CD4-positive, alpha-beta memory T cell (primary cell): ENCODE measurements at places on chromosomes 7 and 10.

DNA sequence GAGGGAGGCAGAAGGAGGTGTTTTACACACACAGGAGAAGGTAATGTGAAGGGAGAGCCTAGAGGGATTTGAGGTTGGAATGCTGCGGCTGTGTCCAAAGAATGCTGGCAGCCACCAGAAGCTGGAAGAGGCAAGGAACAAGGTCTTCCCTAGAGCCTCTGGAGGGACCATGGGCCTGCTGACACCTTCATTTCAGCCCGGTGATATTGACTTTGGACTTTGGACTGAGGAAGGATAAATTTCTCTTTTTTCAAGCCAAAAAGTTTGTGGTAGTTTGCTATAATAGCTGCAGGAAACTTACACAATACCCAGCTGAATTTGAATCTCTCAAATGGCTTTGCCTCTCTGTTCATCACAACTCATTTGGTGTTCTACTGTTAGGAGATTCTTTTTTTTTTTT is 34.6 kb downstream of the UBN2 start:
- DNase-seq: no peak

DNA sequence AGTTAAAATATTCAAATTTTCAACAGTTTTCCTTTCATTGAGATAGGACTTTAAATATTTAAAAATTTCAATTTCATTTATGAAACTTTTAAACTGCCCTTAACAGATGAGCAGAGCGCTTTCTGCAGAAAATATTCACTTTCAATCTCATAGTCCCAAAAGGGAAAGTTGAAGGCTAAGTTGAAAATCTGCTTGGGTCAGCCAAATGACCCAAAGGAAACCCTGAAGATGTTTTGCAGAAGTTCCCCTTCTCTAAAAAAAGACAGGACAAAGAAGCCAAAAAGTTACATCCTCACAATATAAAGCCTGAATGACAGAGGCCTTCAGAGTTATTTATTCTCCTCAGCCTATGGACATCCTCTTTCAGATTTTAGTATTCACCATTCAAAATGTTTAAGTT is 17.6 kb upstream of the SCIN start:
- no peak for DNase-seq

GRCh38 chr10:93921338-93921737 is 27.6 kb downstream of the SLC35G1 start:
- peak; percentile 10 for DNase-seq

GRCh38 chr7:12754179-12754578 is 66.7 kb downstream of the ARL4A start:
- DNase-seq: no peak

DNA sequence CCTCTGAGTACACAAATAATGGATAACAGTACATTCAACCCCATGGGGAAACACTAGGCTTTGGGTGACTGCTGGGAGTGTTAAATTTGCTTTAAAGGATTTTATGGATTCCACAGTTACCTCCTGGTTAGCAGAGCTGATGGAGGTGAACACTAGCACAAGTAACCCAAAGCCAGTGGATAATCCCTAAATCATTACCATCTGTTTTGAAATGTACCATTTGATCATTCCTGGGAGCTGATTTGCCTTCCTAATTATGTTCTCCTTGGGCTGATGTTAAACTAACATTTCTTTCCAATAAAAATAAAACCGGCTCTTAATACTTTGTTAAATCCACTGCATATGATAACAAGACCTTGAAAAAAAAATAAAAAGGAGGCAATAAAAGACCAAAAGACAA is 493.9 kb downstream of the PLXNA4 start:
- DNase-seq: no peak

DNA sequence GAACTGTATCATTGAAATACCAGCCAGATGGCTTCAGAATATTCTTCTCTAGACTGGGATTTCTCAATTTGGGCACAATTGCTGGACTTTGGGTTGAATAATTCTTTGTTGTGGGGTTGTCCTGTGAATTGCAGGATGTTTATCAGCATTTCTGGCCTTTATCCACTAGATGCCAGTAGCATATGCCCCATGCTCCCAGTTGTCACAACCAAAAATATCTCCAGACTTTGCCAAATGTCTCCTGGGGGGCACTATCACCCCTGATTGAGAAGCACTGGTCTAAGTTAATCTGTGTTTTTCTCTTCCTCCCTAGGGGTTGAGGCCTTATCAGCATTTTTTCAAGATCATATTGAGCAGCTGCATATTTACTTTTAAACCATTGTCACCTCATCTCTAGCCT is 204.9 kb upstream of the SP8 start:
- DNase-seq: no peak

DNA sequence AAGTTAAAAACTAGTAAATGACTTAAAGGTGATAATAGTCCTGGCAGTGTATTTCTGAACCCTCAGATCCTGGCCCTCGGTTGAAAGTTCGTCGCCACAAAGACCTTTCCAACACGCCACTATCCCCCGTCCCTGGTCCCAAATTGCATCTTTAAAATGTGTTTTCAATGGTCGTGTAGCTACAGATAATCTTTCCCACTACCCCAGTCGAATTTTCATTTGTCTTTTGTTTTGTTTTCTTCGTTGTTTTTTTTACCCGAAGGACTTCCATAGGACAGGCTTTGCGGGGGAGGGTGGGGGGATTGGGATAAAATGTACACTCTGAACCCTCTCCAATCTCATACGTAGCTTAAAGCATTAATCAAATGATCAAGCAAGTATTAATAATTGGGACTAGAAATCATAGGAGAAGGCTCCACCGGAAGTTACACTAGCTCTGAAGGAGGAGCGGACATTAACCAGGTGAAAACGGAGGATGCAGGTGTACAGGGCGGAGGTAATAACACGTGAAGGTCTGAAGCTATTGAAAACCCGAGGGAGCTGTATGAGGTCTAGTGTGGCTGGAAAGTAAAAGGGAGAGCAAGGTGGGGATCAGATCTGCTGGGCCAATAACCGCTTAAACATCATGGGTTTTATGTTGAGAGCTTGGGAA is 32.8 kb upstream of the PHF14 start:
- DNase-seq: peak; percentile 41

GRCh38 chr7:45145881-45146280 is 11.7 kb upstream of the RAMP3 start:
- no peak for DNase-seq

- DNase-seq: no peak
These were observed 965.5 kb downstream of the GRID1 start for GRCh38 chr10:85400981-85401695.

GRCh38 chr7:100102950-100103840 is 1.8 kb downstream of the AP4M1 start:
- DNase-seq: no peak

DNA sequence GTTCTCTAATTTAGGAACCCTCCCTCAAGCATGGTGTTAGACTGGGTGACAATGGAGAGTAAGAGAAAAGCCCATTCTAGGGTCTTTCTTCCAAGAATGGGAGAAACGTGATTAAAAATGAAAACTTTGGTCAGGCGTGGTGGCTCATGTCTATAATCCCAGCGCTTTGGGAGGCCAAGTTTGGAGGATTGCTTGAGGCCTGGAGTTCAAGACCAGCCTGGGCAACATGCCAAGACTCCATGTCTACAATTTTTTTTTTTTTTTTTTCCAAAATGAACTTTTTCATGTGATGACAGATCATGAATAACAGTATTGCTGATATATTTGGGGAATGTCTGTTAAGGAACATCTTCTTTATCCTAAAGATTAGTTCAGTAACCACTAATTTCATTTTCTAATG is 194.6 kb downstream of the MLLT10 start:
- DNase-seq: no peak

- DNase-seq: no peak
These were observed 215.3 kb upstream of the GLI3 start for GRCh38 chr7:42452356-42452755.
